Left ventricle myocardium inferior (tissue), 1 donor: ENCODE measurements at places on chromosomes 5 and 9. TPM values are rescaled to one million over a fixed set of nuclear protein-coding genes. Genes with fewer than 3 reads are reported as not detected.

DNA sequence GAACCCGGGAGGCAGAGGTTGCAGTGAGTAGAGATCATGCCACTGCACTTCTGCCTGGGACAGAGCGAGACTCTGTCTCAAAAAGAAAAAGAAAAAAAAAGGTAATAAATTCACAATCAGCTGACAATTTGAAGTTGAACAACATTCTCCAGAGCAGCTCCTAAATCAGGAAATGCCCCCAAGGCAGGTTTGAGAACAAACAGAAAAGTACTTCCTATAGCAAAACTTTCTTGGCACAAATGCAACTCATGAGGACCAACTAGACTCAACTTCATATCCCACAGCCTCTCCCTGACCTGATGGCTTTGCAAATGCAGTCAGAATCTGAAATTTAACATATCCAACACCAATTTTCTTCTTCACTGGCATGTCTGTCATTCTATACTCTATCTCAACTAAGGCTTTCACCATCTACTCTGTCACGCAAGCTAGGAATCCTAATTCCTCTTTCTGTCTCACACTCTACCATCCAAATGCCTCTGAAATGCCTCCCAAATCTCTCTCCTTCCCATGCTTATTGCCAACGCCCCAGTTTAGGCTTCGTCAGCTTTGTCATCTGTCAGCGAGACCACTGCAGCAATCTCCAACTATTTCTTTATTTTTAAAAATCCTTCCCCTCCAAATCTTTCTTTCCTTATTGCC is 113.3 kb downstream of the MAPKAP1 start:
- peaks cover 4% of the 10 kb centered on the region for H3K4me1 ChIP-seq
- no peak overlapping the region for H3K4me3 ChIP-seq
- no peaks in the 10 kb centered on the region for H3K36me3 ChIP-seq
- H3K27ac ChIP-seq, result no peak overlapping the region
- no peaks in the 10 kb centered on the region for H3K27me3 ChIP-seq
- no peak for DNase-seq

GRCh38 chr9:134258828-134259546 is 67.3 kb upstream of the RXRA start:
- peak; percentile 71 for DNase-seq
- H3K27ac ChIP-seq, result no peak overlapping the region
- H3K27me3 ChIP-seq, result no peaks in the 10 kb centered on the region
- no peak overlapping the region for H3K4me3 ChIP-seq
- H3K36me3 ChIP-seq, result no peaks in the 10 kb centered on the region

DNA sequence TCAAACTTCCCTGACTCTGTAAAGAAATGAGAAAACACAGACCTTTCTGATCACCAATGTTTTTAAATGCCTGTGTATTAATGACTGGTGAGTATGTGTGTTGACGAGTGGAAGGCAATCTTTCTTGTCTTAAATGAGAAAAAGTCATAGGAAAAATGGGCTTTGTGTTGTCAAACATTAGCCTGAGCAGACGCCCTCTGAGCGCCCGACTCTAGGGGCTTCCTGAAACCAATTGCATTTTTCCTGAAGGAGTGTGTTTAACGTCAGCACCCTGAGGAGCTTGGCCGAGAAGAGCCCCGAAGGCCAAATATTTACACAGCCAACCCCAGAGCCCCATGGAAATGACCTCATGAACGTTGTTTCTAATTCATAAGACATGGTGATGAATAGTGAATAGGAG is 154.3 kb downstream of the PHF2 start:
- H3K27me3 ChIP-seq, result peaks cover 63% of the 10 kb centered on the region
- H3K36me3 ChIP-seq, result no peaks in the 10 kb centered on the region
- H3K27ac ChIP-seq, result no peak overlapping the region
- no peak overlapping the region for H3K4me3 ChIP-seq
- no peaks in the 10 kb centered on the region for H3K4me1 ChIP-seq

- no peak for DNase-seq
- H3K27me3 ChIP-seq, result no peaks in the 10 kb centered on the region
- peaks cover 68% of the 10 kb centered on the region for H3K36me3 ChIP-seq
- peaks cover 68% of the 10 kb centered on the region for H3K4me1 ChIP-seq
Observed at GRCh38 chr5:149831492-149831891, 101.4 kb downstream of the PPARGC1B start.

- no peaks in the 10 kb centered on the region for H3K4me1 ChIP-seq
- no peak for DNase-seq
- H3K27me3 ChIP-seq, result no peaks in the 10 kb centered on the region
- H3K4me3 ChIP-seq, result no peak overlapping the region
Observed at GRCh38 chr5:122727112-122727541, 47.8 kb upstream of the SNX2 start.

DNA sequence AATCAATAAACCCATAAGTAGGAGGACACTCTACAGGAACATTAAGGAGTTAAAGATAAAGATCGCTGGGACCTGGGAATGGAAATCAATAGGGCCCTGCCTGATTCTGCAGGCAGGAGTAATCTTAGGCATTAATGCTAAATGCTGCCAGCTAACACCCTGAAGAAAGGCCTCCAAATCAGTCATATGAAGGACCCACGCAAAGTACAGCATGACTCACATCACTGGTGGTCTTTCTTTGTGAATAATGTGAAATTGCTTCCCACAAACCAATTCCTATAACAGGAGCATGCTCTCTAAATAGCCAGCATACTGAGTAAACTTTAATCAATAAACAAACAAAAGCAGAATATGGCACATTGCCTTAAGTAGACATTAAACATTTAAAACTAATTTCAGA is 172.3 kb downstream of the SEMA5A start:
- no peak overlapping the region for H3K4me3 ChIP-seq
- H3K4me1 ChIP-seq, result peaks cover 14% of the 10 kb centered on the region
- DNase-seq, result no peak
- H3K36me3 ChIP-seq, result no peaks in the 10 kb centered on the region
- H3K27me3 ChIP-seq, result no peaks in the 10 kb centered on the region
- H3K27ac ChIP-seq, result peak overlapping the region; percentile 15

- no peak for DNase-seq
- no peaks in the 10 kb centered on the region for H3K36me3 ChIP-seq
- H3K27me3 ChIP-seq, result peaks cover 3% of the 10 kb centered on the region
- H3K27ac ChIP-seq, result no peak overlapping the region
- H3K4me1 ChIP-seq, result no peaks in the 10 kb centered on the region
Observed at GRCh38 chr5:153959134-153959957, 79.4 kb downstream of the FAM114A2 start.

GRCh38 chr9:122403381-122404000 is 32.7 kb downstream of the PTGS1 start:
- no peaks in the 10 kb centered on the region for H3K4me1 ChIP-seq
- no peak overlapping the region for H3K27ac ChIP-seq
- DNase-seq, result no peak
- H3K4me3 ChIP-seq, result no peak overlapping the region
- H3K27me3 ChIP-seq, result peaks cover 22% of the 10 kb centered on the region
- no peaks in the 10 kb centered on the region for H3K36me3 ChIP-seq

DNA sequence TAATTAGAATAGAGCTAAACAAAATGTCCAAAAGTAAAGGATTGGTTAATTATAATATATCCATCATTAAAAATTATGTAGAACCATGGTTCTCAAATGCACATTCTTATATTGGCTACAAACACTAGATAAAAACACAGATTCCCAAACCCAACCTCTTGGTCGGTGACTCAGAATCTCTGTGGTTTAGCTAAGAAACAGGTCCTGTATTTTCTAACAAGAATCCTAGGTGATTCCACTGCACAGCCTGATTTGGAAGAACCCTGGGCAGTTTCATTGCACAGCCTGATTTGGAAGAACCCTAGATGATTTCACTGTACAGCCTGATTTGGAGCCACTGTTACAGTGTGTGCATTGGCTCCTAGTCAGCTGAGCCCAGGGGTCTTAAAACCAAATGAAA is 67.9 kb downstream of the KIAA1958 start:
- no peaks in the 10 kb centered on the region for H3K36me3 ChIP-seq
- no peak overlapping the region for H3K27ac ChIP-seq
- DNase-seq, result no peak
- H3K4me3 ChIP-seq, result no peak overlapping the region
- H3K4me1 ChIP-seq, result peaks cover 43% of the 10 kb centered on the region
- no peaks in the 10 kb centered on the region for H3K27me3 ChIP-seq

DNA sequence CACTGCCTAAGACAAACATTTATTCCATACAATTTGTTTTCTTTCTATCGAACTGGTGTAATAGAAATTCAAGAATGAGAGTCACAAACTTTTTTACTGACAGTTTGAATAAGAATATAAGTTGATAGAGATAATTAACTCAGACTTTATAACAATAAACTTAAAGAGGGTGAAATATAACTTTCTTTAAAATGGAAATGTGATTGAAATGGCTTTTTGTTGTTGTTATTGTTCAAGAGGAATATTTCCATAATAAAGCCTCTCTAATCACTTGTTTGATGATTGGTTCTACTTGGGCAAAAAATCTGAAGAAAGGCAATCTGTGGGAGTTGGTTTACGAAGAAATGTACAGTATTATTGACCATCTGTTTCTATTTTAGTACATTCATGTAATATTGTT is 79.3 kb downstream of the ST8SIA4 start:
- H3K27me3 ChIP-seq, result no peaks in the 10 kb centered on the region
- DNase-seq, result no peak
- H3K36me3 ChIP-seq, result no peaks in the 10 kb centered on the region
- H3K4me3 ChIP-seq, result no peak overlapping the region
- H3K27ac ChIP-seq, result no peak overlapping the region

GRCh38 chr9:116365056-116365471 is 211.5 kb downstream of the PAPPA start:
- DNase-seq, result peak; percentile 47
- H3K36me3 ChIP-seq, result no peaks in the 10 kb centered on the region

- no peaks in the 10 kb centered on the region for H3K4me1 ChIP-seq
- peak; percentile 27 for DNase-seq
- H3K4me3 ChIP-seq, result no peak overlapping the region
- no peaks in the 10 kb centered on the region for H3K36me3 ChIP-seq
Observed at GRCh38 chr5:158560170-158560569, 539.5 kb downstream of the EBF1 start.

DNA sequence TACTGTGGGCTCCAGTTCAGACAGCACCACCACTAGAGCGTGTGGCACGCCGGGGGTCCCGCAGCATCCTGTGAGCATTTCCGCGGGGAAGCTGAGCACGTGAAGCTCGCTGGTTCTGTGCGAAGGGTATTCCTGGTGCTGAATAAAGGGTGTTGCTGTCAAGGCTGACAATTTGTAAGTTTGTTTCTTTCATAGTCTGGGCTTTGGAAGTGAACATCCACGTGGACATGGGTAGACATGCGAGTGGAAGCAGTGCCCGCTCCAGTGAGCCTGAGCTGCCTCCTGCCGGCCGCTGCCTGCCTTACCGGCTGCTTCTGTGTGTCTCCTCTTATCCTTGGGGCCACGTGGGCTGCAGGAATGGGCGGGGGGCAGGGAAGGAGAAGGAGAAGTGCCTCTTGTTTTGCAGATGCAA is 14.7 kb downstream of the NDUFS6 start:
- no peak overlapping the region for H3K4me3 ChIP-seq
- H3K27me3 ChIP-seq, result no peaks in the 10 kb centered on the region
- H3K36me3 ChIP-seq, result peaks cover 92% of the 10 kb centered on the region
- no peak for DNase-seq
- peaks cover 15% of the 10 kb centered on the region for H3K4me1 ChIP-seq

GRCh38 chr9:137070201-137070905 is at the start of gene SAPCD2:
TSS of gene SAPCD2 (minus strand) at chr9:137070557. CDS start at chr9:137070460, 97 bp downstream.
- peak within 1 kb of the TSS; percentile 62 for H3K4me3 ChIP-seq
- peak within 1 kb of the TSS; percentile 87 for H3K27ac ChIP-seq
- peaks cover 22% of the 10 kb centered on the region for H3K4me1 ChIP-seq
- DNase-seq, result peak; percentile 86
- no peaks in the 10 kb centered on the region for H3K36me3 ChIP-seq
- peaks cover 13% of the 10 kb centered on the region for H3K27me3 ChIP-seq

GRCh38 chr5:169933616-169934015 is 46.7 kb downstream of the INSYN2B start:
- no peak for DNase-seq
- H3K27me3 ChIP-seq, result peaks cover 42% of the 10 kb centered on the region
- no peaks in the 10 kb centered on the region for H3K36me3 ChIP-seq
- H3K27ac ChIP-seq, result no peak overlapping the region

DNA sequence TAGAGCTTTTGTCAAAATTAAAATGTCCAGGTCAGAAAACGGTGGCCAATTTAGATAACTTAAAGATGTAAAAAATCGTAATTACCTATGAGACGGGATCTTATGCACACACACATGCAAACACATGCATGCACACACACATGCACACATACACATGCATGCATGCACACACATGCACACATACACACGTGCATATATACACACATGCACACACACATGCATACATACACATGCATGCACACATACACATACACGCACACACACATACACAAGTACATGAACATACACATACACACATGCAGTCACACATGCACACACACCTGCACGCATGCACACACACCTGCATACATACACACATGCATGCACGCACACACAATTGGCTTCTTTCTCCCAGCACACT is 362.0 kb downstream of the IRX1 start:
- H3K36me3 ChIP-seq, result no peaks in the 10 kb centered on the region
- no peak for DNase-seq
- peaks cover 4% of the 10 kb centered on the region for H3K27me3 ChIP-seq
- no peak overlapping the region for H3K4me3 ChIP-seq
- no peaks in the 10 kb centered on the region for H3K4me1 ChIP-seq

- no peak for DNase-seq
- H3K4me1 ChIP-seq, result no peaks in the 10 kb centered on the region
Observed at GRCh38 chr5:17316970-17317459, 99.6 kb downstream of the BASP1 start.

DNA sequence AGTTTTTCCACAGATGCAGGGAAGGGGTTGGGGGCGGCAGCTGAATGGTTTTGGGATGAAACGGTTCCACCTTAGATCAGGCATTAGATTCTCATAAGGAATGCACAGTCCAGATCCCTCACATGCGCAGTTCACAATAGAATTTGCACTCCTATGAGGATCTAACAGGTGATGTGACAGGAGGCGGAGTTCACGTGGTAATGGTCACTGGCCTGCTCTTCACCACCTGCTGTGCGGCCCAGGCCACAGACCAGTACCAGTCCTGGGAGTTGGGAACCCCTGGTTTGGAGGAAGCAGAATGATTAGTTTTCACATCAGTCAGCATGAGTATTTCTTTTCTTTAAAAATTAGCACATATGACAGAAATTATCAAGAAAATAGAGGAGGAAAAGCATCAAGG is 26.3 kb downstream of the ANP32B start:
- H3K4me3 ChIP-seq, result no peak overlapping the region
- peak overlapping the region; percentile 66 for H3K27ac ChIP-seq
- peaks cover 89% of the 10 kb centered on the region for H3K36me3 ChIP-seq
- DNase-seq, result no peak
- H3K27me3 ChIP-seq, result no peaks in the 10 kb centered on the region

The NFIL3 gene
- 25.6 TPM for total RNA-seq

The RETREG1 gene
- total RNA-seq, result 269 TPM

The ENTREP1 gene
- 22.1 TPM for total RNA-seq

The HCN1 gene
- total RNA-seq, result 0.14 TPM

The LHX6 gene
- total RNA-seq, result 4.4 TPM

The RNF14 gene
- 120 TPM for total RNA-seq

The C8G gene
- total RNA-seq, result 3.6 TPM

The CNTNAP3 gene
- total RNA-seq, result 9.9 TPM

The CTSV gene
- total RNA-seq, result 0.14 TPM

The SLC4A9 gene
- 0.44 TPM for total RNA-seq

The TBC1D2 gene
- 1.7 TPM for total RNA-seq

The CAVIN4 gene
- 50.9 TPM for total RNA-seq

The HMCN2 gene
- total RNA-seq, result 5.5 TPM

The FCHO2 gene
- 23.3 TPM for total RNA-seq

The SH3PXD2B gene
- 5.2 TPM for total RNA-seq
